PC-3 (cell line): ENCODE measurements at places on chromosomes 3 and 15.

DNA sequence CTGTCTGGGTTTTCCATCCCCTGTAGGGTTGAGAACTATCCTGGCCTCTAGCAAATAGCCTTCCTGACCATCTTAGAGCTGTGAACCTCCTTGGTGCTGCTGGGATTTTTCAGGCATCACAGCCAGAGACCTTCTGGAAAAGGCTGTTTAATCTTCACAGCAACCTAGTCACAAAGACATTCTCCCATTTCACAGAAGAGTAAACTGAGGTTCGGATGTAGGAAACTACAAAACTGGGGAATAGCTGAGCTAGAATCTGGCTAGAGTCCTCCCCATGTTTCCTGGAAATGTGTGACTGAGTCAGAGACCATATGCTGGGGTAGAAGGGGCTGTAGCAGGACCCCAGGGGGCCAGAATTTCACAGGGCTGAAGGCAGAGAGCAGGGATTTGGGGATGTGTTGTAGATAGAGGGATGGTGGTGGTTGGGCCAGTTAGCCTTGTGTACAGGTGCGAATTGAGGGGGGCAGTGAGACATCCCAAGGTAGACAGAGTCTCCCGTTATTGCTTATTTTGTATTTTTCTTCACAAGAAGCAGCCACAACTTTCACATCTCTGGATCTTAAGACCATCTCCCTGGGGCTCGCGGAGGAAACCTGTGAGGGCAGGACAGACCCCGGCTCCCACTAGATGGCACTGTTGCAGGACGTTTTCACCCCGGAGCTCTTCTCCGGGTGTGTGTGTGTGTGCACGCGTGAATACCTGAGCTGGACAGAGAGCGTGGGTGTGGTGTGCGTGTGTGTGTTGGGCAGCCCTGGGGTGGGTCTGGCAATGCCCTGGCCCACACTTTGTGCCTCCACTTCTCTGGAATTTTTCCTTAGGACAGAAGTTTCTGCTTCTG is 66.9 kb upstream of the PRR23C start:
- no peak overlapping the region for H3K27ac ChIP-seq
- H3K4me1 ChIP-seq: 0 out of 2 replicates have a peak, but pooled peaks cover under 1% of the 10 kb centered on the region
- DNase-seq: peak; percentile 58
- no peaks in the 10 kb centered on the region for H3K27me3 ChIP-seq
- H3K36me3 ChIP-seq: no peaks in the 10 kb centered on the region

GRCh38 chr15:73375755-73376305 is 7.1 kb upstream of the HCN4 start:
- peak; percentile 12 for DNase-seq
- H3K36me3 ChIP-seq: no peaks in the 10 kb centered on the region
- H3K27me3 ChIP-seq: peaks cover 18% of the 10 kb centered on the region

DNA sequence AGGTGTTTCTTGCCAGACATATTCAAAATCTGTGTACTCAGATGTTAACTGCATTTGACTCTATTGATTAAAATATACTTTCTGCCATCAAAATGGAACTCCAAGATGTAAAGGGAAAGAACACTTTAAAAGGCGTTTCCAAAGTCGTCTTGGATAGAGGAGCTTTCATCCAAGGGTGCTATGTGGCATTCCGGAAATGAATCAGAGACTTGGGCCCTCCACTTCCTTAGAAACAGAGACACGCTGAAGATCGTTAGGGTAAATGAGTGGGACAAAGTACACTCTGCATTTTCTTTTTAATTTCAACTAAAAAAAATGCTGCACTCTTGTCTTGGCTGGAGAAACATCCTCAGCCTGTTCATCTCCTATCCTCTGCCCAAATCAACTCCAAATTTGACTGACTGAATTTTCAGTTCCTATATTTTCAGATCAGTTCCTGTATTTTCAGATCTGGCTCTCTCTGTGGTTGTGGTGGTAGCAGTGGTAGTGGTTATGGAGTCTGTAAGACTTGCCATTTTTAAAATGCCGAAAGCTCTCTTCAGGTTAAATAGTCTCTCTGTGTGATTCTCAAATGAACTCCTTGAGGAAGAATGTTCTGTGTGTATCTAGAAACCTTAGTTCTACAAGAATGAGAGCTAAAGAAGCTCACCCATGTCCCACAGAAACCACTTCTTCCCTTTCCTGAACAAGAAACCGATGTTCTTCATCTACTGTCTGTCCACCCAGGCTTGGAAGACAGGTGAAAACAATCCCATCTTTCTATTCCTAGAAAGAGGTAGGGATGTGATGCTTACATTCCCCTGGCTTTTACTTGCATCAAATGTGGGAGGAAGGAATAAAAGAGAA is 156.8 kb upstream of the ICE2 start:
- H3K36me3 ChIP-seq: no peaks in the 10 kb centered on the region
- H3K27ac ChIP-seq: no peak overlapping the region
- H3K27me3 ChIP-seq: peaks cover 75% of the 10 kb centered on the region
- no peak overlapping the region for H3K4me3 ChIP-seq
- no peak for DNase-seq

GRCh38 chr3:46585799-46586693 is 19.9 kb upstream of the LRRC2 start:
- no peaks in the 10 kb centered on the region for H3K4me1 ChIP-seq
- H3K4me3 ChIP-seq: no peak overlapping the region
- no peaks in the 10 kb centered on the region for H3K27me3 ChIP-seq
- no peak overlapping the region for H3K27ac ChIP-seq
- DNase-seq: no peak

DNA sequence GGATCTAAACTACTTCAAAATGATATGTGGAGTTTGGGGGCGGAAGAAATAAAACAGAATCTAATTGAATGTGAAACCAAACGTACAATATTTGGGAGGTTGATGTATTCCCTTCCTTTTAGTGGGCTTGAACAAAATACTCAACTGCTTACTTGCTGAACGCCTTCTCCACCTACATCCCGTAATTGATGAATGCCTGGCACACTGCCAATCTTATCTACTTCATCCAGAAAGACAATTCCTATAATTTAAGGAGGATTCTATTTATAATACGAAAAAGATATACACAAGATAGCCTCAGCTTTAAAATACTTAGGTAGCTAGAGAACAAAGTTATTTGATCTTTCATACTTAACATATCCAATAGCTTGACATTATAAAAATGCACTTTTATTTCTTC is 23.1 kb upstream of the PDCD7 start:
- H3K27me3 ChIP-seq: no peaks in the 10 kb centered on the region
- no peak for DNase-seq
- H3K27ac ChIP-seq: no peak overlapping the region

- H3K36me3 ChIP-seq: no peaks in the 10 kb centered on the region
- no peak overlapping the region for H3K4me3 ChIP-seq
- DNase-seq: no peak
- H3K4me1 ChIP-seq: no peaks in the 10 kb centered on the region
- H3K27me3 ChIP-seq: no peaks in the 10 kb centered on the region
These were observed 66.8 kb downstream of the RPL39L start for GRCh38 chr3:187072511-187072910.

DNA sequence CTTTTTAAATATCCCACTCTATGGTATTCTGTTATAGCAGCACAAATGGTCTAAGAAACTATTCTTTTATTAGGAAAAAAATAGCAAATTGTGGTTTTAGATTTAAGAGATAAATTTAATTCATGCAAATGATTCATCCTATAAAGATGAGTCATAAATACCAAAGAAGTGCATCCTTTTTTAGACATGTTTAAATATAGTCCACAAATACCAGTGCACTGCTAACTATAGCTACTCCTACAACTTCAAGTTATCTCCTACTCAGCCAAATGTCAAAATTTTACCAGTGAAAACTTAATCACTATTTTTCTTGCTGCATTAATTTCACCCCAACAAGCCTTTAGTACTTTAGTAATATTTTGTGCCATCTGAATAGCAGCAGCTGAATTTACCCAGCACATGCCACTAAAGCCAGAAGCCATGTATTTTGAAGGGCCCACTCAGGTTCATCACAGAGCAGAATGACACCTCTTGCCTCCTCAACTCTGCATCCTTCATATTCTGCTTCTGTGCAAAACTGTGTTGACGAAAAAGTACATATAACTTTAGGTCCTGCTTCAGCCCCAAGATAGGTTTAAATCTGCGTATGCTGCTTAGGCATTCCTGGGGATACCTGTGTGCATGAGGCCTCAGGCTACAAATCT is 24.9 kb downstream of the CX3CR1 start:
- H3K27me3 ChIP-seq: peaks cover 52% of the 10 kb centered on the region
- no peaks in the 10 kb centered on the region for H3K36me3 ChIP-seq
- H3K4me1 ChIP-seq: peaks cover 11% of the 10 kb centered on the region
- no peak overlapping the region for H3K4me3 ChIP-seq
- H3K27ac ChIP-seq: no peak overlapping the region

DNA sequence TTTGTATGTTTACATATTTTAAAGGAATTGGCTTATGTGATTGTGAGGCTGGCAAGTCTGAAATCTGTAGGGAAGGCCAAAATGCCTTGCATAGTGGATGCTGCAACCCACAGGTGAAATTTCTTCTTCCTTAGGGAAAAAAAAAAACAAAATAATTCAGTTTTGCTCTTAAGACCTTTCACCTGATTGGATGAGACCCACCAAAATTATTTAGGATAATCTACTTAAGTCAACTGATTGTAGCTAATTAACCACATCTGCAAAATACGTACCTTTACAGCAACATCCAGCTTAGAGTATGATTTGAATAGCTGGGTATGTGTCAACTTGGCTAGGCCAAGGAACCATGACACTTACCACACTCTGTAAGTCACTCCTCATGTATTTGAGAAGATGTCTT is 6.9 kb upstream of the RFX7 start:
- DNase-seq: no peak
- H3K4me1 ChIP-seq: peaks cover under 1% of the 10 kb centered on the region; the same call in 1 of the 2 replicates
- no peak overlapping the region for H3K27ac ChIP-seq
- H3K36me3 ChIP-seq: peaks cover 2% of the 10 kb centered on the region; the same call in 1 of the 2 replicates
- H3K4me3 ChIP-seq: no peak overlapping the region

GRCh38 chr15:88513195-88513594 is 33.3 kb downstream of the DET1 start:
- peaks cover 6% of the 10 kb centered on the region; the same call in 1 of the 2 replicates for H3K4me1 ChIP-seq
- no peaks in the 10 kb centered on the region for H3K27me3 ChIP-seq

DNA sequence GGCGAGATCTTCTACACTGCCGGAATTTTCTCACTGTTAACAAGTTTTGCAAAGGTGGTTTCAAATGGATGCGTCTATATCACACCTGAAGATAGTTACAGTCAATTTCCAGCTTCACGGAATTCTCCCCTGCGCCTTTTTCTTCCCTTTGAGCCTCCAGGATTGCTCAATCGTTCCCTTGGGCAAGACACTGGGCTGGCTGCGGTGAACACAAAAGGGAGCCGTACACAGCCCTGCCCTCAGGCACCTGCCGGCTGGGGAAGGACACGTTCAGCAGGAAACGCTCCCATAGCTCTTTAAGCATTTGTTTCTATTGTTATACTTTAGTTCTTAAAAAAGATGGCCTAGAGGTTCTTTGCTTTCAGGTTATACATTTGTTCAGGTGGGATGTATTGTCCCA is 85.7 kb downstream of the C3orf70 start:
- H3K27ac ChIP-seq: no peak overlapping the region
- H3K27me3 ChIP-seq: no peaks in the 10 kb centered on the region
- H3K4me1 ChIP-seq: no peaks in the 10 kb centered on the region
- DNase-seq: no peak

DNA sequence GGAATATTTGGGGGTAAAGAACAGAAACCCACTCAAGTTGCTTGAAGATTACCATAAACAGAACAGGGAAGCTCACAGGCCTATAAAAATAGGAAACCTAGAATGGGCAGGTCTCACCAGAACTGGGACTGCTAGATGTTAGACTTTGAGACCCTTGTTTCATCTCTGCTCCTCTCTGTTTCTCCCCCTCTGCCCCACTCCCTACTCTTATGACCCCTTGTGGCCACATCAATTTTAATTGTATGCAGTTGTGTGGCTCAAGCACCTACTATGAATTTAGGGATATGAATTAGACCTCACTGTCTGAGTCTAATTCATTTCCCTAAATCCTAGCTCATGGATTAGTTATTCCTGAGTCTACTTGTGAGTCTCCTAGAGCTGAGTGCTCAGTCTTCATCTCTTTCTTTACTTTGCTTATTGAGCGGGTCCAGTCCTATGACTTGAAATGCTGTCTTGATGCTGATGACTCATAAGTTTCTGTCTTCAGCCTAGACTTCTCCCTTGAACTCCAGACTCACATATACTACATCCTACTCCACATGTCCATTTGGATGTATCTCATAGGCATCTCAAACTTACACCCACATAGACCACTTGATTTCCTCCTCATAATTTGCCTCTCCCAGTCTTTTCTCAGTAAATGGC is 78.7 kb downstream of the ITPR1 start:
- H3K27ac ChIP-seq: no peak overlapping the region
- no peak overlapping the region for H3K4me3 ChIP-seq
- H3K27me3 ChIP-seq: no peaks in the 10 kb centered on the region

DNA sequence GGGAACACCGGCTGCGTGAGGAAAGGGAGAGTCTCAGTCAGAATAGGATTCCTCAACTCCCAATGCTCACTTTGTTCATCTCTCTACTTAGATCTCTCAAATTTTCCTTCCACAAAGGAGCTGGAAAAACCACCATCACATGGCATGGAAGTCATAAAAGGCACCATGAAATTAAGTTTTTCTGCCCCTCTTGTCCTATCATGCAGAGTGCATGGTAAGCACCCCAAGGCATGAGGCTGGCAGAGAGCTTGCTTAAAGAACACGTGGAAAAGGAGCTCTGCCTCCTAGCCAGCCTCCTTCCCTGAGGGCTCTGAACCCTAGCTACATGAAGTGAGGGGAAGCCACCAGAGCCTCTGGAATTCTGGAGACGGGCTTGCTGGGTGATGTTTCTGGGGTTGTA is 17.8 kb downstream of the STIMATE start:
- H3K27ac ChIP-seq: no peak overlapping the region
- no peaks in the 10 kb centered on the region for H3K36me3 ChIP-seq
- no peaks in the 10 kb centered on the region for H3K27me3 ChIP-seq
- no peak for DNase-seq
- no peak overlapping the region for H3K4me3 ChIP-seq

GRCh38 chr3:112519424-112520001 is 20.2 kb upstream of the BTLA start:
- no peaks in the 10 kb centered on the region for H3K4me1 ChIP-seq
- no peak overlapping the region for H3K4me3 ChIP-seq
- DNase-seq: peak; percentile 82
- no peaks in the 10 kb centered on the region for H3K36me3 ChIP-seq
- no peak overlapping the region for H3K27ac ChIP-seq

- H3K27me3 ChIP-seq: no peaks in the 10 kb centered on the region
- H3K27ac ChIP-seq: no peak overlapping the region
- H3K36me3 ChIP-seq: no peaks in the 10 kb centered on the region
These were observed 39.0 kb downstream of the CYP11A1 start for GRCh38 chr15:74328331-74329056.

DNA sequence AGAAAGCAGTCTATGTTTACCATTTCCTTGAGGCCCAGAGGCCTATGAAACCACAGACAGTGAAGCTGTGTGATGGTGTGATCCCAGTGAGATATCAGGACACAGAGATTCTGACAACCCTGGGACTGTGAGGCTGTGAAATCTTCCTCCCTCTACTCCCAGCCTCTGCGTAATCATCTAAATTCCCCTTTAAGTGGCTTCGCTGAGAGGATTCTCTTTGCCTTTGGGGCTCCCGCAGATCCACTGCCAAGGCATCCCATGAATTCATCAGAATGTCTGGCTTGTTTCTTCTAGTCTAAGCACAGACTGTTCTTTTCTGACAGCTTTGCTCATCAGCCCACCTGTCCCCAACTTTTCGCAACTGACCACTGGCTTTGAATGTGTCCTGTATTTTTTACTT is 901.2 kb upstream of the NR2F2 start:
- H3K27ac ChIP-seq: no peak overlapping the region
- no peak overlapping the region for H3K4me3 ChIP-seq
- H3K36me3 ChIP-seq: no peaks in the 10 kb centered on the region
- H3K4me1 ChIP-seq: no peaks in the 10 kb centered on the region

- H3K36me3 ChIP-seq: no peaks in the 10 kb centered on the region
- DNase-seq: no peak
- no peaks in the 10 kb centered on the region for H3K4me1 ChIP-seq
- H3K4me3 ChIP-seq: no peak overlapping the region
These were observed 76.9 kb upstream of the ICE2 start for GRCh38 chr15:60555806-60556205.
